Nucleus accumbens (tissue), 56 donors: ENCODE measurements at places on chromosomes 11 and 22.

GRCh38 chr11:27304514-27304913 lies 58.5 kb downstream of the CCDC34 start:
- DNase-seq, result no peak

- DNase-seq, result no peak
Observed at GRCh38 chr11:10641912-10642697, 51.5 kb downstream of the IRAG1 start.

DNA sequence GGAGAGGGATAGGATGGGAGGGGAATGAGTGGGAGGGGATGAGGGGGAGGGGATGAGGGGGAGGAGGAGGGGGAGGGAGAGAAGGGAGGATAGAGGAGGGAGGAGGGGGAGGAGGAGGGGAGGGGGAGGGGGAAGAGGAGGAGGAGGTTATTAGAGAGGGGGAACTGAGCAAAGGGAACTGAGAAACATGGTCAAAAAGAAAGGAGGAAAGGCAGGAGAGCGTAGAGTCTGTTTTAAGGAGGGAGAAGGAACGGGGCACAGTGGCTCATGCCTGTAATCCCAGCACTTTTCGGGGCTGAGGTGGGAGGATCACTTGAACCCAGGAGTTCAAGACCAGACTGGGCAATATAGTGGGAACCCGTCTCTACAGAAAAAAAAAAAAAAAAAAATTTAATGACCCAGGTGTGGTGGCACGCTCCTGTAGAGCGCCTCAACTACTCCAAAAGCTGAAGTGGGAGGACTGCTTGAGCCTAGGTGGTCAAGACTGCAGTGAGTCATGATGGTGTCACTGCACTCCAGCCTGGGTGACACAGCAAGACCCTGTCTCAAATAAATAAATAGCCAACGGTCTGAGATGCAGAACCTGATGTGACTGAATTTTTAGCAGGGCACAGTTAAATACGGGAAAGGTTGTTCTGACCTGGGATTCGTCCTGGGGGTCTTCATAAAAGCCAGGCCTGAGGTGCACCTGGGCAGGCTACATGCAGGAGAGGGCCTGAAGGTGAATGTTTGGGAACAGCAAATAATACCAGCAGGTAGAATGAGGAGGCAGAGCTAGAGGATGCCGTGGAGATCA lies 4.0 kb downstream of the B3GNT6 start:
- DNase-seq, result no peak

- no peak for DNase-seq
Observed at GRCh38 chr22:34946339-34946985, 119.5 kb upstream of the ISX start.

DNA sequence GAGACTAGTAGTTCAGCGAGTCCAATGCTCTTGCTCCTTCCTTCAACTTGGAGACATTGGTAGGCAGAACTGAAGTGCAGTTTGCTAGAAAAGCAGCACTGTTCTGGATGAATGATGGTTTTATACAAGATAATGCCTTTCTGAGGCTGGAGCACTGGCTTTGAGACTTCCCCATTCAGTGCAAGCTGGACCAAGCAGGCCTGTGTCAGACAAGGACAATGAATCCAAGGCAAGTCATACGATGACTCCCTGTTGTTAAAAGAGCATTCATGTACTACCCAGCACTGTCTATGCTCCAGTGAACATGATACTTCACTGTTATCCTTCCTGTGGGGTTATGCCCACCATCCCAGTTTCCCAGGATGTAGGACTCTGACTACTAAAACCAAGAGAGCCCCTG lies 242.3 kb upstream of the RAG2 start:
- DNase-seq, result no peak

DNA sequence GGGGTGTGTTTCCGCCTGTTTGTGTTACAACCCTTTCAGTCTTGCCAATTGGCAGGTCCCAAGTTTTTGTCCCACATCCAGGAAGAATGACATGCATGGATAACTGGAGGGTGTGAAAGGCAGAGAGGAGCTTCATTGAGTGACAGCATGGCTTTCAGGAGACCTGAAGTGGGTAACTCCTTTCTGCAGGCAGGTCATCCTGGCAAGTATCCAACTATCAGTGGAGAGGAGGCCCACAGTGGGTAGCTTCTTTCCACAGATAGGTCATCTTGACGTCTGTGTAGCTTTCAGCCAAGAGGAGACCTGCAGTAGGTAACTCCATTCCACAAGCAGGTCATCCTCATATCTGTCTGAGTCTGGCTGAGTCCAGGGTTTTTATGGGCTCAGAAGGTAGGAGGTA lies 1268.8 kb upstream of the CNTN5 start:
- no peak for DNase-seq

DNA sequence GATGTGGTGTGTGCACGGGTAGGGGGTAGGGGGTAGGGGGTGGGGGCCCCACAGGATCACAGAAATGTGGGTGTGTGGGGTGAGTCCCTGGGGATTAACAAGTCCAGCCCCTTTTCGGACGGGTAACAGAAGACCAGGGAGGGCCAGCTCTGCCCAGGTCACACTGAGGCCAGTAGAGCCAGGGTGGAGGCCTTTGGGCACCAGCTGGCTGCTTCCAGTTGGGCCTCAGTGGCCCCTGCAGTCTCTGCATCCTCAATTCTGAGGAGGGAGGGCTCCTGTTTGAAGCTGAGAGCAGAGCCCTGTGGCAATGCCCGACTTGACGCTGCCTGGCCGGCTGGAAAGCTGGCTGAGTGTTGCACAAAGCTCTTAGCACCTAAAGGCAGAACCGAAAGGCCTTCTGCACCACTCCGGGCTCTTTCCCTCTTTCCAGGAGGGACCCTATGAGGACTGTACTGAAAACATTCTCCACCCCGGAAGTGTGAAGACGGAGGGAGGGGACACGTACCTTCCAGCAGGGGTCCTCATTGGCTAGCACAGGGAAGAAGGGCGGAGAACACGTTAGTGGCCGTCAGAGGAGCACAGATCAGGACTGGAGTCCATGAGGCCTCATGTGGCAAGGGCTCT lies 120.4 kb downstream of the PHF21B start:
- no peak for DNase-seq

DNA sequence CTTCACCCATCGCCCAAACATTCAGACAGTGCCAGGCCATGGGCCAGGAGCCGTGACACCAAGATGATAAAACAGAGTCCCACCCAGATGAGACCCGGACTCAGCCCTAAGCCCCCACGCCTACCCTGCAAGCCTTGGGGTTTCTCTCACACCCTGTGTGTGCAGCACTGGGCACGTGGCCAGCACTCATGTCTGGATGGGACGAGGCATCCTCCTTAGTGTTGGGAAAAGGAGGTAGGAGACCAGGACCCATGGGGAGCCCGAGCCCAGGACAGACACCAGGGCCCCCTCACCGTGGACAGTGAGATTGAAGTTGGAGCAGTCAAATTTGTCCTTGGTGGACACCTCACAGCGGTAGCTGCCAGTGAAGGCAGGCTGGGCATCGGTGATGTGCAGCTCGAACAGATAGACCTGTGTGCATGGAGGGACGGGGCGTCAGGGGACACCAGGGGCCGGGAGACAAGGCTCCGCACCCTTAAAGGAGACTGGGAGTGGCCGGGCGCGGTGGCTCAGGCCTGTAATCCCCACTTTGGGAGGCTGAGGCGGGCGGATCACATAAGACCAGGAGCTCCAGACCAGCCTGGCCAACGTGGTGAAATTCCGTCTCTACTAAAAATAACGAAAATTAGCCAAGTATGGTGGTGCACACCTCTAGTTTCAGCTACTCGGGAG lies 4.2 kb downstream of the MYBPC3 start:
- no peak for DNase-seq

DNA sequence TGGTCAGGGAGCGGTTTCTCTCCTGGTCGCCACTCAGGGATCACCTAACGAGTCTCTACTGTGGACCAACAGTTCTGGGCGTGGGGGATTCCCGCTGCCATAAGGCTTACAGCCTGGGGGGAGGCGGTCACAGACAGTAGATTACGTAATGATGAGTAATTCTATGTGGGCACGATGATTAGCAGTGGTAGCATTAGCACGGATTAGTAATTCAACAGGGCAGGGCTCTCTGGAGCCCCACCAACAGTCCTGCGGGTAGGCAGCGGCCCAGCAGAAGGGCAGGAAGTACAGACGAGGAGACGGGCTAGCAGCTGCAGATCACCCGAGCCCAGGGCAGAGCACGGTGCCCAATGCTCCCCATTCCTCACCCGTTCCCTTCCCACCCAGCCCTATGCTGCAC lies 3.6 kb downstream of the SHISAL1 start:
- DNase-seq, result no peak

DNA sequence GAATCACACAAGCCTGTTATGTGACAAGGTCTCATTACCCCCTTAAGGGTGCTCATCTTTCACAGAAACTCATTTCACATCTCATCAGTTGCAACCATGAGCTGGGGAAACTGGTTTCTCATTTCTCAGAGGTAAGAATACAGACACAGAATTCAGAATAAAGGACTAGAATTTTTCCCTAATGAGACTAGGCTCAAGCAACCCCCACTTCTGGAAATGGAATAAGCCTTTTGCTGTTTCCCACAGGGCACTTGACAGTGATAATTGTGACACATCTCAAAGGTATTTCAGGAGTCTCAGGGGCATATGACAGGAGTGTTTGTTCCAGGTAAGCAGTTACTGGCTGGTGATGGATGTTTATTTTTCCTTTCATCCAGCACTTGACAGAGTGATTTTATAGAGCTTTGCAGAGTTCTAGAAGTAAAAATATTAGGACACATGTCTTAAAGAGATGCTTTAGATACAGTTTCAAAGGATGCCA lies 112.9 kb upstream of the DDI1 start:
- no peak for DNase-seq

DNA sequence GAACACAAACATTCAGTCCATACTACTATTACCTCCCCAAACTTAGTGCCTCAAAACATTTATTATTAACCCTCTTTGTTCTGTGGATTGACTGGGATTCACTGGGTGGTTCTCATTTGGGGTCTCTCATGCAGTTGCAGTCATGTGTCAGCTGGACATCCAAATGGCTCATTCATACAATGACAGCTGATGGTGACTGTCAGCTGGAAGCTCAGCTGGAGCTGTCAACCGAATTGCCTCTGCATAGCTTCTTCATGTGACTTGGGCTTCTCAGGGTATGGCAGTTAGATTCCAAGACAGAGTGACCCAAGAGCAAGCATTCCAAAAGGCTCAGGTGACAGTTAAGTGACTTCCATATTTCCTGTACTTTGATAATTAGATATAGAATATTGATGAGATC lies 85.2 kb downstream of the CCDC34 start:
- no peak for DNase-seq

- no peak for DNase-seq
Observed at GRCh38 chr11:132814410-132814809, 717.9 kb downstream of the OPCML start.

DNA sequence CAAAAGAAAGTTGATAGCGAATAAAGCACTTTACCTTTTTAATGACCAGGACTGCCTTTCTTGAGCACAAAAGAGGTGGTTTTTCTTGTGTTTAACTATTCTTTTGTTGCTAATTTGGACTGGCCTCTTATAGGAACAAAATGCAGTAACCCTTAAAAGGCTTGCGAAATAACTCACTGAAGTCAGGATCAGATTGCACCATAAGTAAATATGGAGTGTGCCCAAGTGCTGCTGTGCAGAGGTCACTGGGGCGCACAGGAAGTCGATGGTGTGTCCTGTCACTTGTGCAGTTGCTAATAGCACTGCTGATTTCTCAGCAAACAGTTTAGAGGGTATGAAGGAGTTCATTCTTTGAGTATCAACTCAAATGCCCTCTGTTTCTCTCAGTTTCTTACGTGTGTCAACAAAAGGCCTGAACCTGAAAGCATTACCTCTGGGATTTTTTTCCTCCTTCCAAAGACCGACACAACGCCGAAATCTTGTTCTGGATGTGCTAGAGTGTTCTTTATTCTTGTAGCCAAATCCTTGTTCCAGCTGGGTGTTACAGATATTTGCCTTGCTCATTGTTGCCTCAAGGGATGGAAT lies 71.3 kb downstream of the ATXN10 start:
- no peak for DNase-seq

GRCh38 chr11:60878245-60879101 lies 11.1 kb downstream of the ZP1 start:
- no peak for DNase-seq

- no peak for DNase-seq
Observed at GRCh38 chr11:66107600-66108510, 37.8 kb downstream of the PACS1 start.

GRCh38 chr11:20729597-20730105 lies 60.3 kb downstream of the NELL1 start:
- no peak for DNase-seq

DNA sequence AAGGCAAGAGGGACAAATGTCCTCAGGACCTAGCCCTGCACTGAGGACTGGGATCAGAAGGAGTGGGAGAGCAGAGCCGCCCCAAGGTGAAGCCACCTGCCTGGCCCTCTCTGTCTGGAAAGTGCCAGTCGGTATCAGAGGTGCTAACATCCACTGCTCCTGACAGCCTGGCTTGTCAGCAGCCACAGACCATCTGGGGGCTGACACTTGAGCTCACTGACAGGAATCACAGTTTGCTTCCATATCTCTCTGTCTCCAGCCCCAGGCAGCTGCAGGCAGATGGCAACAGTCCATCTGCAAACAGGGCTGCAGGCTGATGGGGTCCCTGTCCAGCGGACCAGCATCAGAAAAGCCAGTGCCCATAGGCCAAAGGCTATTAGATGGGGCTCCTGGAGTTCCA lies 5.5 kb downstream of the OPCML start:
- DNase-seq, result no peak

- DNase-seq, result no peak
Observed at GRCh38 chr11:123483466-123483865, 53.4 kb downstream of the GRAMD1B start.

- DNase-seq, result no peak
Observed at GRCh38 chr11:58685973-58686722, 45.6 kb downstream of the GLYAT start.

DNA sequence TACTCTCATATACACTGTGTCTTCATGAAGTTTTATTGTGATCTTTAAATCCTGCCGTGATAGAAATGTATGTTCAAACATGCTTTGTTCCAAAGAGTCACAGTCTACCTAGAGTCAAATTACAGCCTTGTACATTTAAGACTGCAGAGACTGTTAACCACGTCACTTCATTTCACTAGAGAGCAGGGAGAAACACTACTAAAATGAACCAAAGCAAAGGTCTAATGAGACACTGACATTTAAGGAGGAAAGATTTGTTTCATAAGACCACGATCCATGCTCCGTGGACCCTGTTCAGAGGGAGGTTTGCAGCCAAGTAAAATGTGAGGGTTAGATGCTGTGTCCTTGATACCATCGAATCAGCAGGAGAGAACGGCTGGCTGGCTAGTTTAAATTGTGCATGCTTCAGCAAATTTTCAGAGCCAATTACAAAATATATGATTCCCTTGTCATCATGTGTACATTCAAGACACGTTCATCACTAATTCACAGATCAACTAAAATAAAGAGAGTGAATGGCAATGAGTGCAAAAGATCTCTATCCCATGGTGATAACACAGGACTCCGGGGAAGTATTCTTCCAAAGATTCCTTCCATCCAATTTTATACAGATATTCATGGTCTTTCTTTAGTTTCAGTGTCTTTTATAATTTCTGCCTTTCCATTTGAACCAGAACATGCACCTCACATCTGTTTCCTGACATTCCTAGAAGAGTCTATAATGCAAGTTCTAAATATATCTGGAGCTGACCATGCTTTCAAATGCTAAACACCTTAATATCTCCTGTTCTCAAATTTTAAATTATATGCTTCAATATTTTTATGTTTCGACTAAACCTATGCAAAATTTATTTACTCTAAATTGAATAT lies 960.9 kb upstream of the FAT3 start:
- DNase-seq, result no peak

GRCh38 chr22:23187871-23188700 lies 7.8 kb downstream of the BCR start:
- no peak for DNase-seq

- no peak for DNase-seq
Observed at GRCh38 chr11:74691755-74692154, 39.5 kb downstream of the CHRDL2 start.
